ENCODE measurements at places on chromosomes 13 and 19.

DNA sequence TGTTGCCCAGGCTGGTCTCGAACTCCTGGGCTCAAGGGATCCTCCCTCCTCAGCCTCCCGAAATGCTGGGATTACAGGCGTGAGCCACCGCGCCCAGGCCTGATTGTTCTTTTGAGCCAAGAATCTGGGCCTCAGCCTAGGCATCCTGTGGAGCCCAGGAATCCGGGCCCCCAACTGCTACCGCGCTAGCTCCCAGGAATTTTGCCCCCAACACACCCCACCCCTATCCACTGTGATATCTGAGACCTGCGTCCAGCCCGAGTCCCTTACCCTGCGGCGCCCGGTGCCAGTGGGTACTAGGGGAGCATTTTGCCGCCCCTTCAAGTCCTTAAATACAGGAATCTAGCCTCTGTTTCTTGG is 838 bp upstream of the MYADM start:
- no peak for DNase-seq

DNA sequence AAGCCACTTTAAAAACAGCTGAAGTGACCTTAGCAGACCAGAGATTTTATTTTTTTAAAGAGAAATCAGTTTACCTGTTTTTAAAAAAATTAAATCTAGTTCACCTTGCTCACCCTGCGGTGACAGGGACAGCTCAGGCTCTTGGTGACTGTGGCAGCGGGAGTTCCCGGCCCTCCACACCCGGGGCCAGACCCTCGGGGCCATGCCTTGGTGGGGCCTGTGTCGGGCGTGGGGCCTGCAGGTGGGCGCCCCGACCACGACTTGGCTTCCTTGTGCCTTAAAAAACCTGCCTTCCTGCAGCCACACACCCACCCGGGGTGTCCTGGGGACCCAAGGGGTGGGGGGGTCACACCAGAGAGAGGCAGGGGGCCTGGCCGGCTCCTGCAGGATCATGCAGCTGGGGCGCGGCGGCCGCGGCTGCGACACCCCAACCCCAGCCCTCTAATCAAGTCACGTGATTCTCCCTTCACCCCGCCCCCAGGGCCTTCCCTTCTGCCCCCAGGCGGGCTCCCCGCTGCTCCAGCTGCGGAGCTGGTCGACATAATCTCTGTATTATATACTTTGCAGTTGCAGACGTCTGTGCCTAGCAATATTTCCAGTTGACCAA is 10.8 kb downstream of the PLPPR3 start:
- no peak for DNase-seq

- DNase-seq, result peak; percentile 61
Measured at GRCh38 chr13:74134221-74134776, at the start of gene KLF12. Gene KLF12, minus strand, starts transcription at chr13:74134404.

GRCh38 chr13:49326222-49326917 is 78.6 kb downstream of the CDADC1 start:
- no peak for DNase-seq

- no peak for DNase-seq
Measured at GRCh38 chr13:99066219-99066618, 88.4 kb upstream of the DOCK9 start.

GRCh38 chr13:48397744-48398143 is 15.2 kb downstream of the LPAR6 start:
- DNase-seq, result no peak

GRCh38 chr19:35438527-35438926 is 9.5 kb upstream of the FFAR2 start:
- DNase-seq, result no peak

DNA sequence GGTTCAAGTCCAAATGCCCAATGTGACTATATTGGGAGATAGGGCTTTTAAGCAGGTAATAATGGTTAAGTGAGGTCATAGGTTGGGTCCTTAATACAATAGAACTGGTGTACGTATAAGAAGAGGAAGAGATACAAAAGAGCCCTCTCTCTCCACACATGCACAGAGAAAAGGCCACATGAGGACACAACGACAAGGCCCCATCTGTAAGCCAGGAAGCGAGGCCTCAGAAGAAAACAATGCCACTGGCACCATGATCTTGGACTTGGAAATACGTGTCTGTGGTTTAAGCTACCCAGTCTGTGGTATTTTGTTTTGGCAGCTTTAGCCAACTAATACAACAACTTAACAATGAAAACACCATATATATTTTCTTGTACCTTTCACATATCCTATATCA is 23.4 kb upstream of the RFC3 start:
- no peak for DNase-seq

GRCh38 chr13:60095300-60095699 is 68.4 kb downstream of the DIAPH3 start:
- no peak for DNase-seq

GRCh38 chr19:18700501-18701249 is 17.2 kb downstream of the CRTC1 start:
- peak; percentile 81 for DNase-seq

DNA sequence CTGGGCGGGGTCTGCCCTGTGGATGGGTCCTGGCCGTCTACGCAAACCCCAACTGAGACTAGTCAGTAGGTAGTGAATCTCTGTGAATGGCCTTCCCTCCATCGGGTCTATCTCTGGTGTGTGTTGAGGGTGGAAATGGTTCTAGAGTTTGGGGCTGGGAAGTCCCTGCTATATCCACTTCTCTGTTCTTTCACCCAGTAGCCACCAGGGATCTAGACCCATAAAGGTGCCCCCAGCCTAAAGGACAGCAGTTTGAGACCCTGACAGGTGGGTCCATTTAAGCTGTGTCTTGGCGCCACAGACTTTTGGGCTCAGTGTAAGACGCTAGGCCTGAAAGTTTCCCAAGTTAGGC is 57.7 kb downstream of the ZNF568 start:
- no peak for DNase-seq

- DNase-seq, result no peak
Measured at GRCh38 chr19:47253467-47253881, 2.9 kb upstream of the CCDC9 start.

DNA sequence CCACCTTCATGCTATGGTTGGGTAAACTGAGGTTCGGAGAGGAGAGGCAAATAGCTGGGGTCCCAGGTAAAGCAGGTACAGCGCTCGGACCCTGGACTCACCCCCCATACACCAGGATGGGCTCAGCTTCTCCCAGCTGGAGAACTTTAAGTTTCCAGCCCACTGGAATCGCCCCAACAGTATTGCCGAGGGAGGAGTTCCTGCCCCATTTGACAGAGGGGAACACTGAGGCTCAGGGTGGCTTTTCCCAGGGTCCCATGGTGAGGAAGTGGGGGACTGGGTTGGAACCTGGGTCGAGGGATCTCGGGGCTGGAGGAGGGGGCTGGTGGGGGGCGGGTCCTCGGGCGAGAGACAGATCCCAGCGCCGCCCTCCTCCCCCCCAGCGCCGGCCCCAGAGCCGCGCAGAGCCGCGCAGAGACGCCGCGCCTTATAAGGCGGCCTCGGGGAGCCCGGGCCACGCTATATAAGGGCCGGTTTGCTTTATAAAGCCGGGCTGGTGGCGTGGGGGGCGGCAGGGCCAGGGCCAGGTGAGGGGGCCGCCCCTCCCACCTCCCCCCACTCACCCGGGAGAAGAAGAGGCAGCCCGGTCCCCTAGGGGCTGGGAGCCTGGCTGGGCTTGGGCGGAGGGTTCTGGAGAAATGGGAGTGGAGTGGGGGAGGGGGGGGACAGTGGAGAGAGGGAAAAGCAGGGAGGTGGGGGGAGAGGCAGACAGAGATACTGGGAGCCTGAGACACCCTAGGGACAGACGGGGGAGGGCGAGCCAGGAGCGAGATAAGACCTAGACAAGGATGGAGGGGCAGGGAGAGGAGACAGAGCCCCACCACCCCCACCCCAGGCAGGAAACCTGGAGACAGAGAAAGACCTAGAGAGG is 1.1 kb downstream of the CNN1 start:
- no peak for DNase-seq

DNA sequence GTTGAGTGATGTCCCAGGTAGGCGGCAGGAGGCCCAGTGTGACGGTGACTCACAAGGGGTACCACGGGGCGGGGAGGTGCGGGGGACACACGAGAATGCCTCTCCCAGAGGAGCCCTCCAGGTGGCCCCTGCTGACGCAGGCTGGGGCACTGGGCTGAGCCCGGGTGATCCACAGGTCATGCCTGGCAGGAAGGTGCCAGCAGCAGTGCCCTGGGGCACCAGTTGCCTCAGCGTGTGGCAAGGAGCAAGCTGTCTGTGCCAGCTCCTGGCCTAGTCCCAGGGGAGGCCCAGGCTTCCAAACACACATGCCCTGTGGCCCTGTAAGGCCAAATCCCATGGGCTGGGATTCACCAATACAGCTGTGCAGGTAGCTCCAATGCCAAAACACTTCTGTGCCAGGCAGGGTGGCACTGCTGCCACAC is 28.0 kb downstream of the AKT2 start:
- DNase-seq, result no peak

DNA sequence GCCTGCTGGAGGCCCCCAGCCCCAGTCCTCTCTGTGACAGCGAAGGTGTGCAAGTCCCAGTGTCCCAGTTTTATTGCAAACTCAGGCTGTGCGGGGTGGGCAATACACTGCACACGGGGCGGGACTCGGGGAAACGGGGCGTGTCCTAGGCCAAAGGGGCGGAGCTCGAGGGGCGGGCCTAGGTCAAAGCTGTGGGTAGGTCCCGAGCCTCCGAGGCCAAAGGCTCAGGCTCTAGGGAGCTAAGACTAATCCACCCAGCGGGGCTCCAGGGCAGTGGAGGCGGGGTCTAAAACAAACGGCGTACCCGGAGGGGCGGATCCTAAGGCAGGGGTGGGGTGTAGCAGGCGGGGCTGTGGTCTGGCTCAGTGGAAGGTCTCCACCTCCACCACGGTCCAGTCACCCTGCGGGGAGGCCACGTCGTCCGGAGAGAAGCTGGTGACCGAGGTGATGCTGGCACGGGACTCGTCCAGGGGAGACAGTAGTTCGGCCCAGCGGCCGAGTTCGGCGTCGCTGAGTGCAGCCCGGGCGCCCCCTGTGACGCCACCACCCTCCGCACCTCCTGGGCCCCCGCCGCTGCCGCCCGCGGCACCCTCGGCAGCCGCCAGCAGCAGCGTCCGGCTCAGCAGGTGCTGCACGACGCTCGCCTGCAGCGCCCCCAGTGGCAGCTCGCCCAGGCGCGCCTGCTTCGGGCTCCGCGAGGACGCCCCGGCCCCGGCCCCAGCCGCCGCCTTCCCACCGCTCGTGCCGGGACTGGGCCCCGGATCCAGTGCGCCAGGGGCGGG is 5.3 kb downstream of the PRR36 start:
- peak; percentile 95 for DNase-seq

DNA sequence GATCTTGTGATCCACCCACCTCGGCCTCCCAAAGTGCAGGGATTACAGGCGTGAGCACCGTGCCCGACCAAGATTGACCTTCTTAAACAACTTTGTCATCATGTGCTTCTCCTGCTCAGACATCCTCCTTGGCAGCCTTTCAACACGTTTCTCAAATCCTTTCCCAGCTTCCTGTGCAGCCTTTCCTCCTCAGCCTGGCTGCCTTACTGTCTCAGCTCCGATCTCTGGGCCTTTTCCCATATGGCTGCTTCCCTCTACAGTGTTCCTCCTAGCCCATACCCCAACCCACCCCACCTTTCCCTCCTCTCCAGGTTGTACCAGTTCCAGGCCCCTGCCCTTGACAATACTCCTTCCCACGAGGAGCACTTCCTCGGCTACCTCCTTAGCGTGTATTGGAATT is 7.2 kb downstream of the PHF11 start:
- DNase-seq, result no peak

DNA sequence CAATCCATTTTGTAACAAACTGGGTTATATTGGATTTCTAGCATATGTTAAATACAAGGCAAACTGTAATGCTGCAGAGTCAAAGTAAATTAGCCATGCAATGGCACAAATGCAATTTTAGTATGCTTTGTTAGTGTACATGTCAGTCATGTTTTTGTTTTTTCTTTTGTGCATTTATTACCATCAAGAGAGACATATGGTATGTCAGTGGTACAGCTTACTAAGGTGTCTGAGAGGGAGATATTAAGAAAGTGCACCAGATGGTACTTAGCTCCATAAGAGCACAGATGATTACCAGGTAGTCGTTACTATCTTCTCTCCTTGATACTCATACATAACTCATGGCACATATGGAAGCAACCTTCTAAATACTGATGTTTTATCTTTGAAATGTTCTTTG is 550.3 kb downstream of the GPC5 start:
- no peak for DNase-seq

GRCh38 chr13:27419328-27419727 is 5.1 kb upstream of the GTF3A start:
- DNase-seq, result no peak

DNA sequence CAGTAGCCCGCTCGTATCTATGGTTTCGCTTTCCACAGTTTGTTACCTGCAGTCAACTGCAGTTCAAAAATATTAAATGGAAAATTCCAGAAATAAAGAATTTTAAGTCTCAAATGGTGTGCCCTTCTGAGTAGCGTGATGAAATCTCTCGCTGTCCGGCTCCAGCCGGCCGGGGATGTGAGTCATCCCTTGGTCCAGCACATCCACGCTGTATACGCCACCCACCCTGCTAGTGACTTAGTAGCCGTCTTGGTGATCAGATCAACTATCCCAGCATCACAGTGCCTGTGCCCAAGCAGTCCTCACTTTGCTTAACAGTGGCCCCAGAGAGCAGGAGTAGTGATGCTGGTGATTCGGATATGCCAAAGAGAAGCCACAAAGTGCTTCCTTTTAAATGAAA is 40.0 kb downstream of the ZNF331 start:
- no peak for DNase-seq

- DNase-seq, result no peak
Measured at GRCh38 chr13:102517959-102518358, 78.8 kb upstream of the TPP2 start.

DNA sequence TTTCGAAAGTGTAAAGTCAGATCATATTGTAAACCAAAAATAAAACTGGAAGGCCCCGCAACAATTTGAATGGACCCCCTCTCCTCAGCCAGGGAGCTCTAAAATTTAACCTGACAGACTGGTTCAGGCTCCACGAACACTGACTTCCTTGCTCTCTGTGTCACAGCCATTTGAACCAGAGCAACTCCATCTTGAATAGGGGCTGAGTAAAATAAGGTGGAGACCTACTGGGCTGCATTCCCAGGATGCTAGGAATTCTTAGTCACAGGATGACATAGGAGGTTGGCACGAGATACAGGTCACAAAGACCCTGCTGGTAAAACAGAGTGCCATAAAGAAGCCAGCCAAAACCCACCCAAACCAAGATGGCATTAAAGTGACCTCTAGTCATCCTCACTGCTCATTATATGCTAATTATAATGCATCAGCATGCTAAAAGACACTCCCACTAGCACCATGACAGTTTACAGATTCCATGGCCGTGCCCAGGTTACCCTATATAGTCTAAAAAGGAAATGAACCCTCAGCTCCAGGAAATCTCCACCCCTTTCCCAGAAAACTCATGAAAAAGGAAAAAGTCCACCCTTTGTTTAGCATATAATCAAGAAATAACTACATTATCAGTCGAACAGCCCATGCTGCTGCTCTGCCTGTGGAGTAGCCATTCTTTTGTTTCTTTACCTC is 43.1 kb downstream of the RFXAP start:
- no peak for DNase-seq

Data from GM12892 (cell line).